Activated effector memory CD4-positive, alpha-beta T cell treated with Interleukin-2 at 50 U/mL for 16 hours (primary cell): ENCODE measurements at places on chromosomes 11 and 22.

DNA sequence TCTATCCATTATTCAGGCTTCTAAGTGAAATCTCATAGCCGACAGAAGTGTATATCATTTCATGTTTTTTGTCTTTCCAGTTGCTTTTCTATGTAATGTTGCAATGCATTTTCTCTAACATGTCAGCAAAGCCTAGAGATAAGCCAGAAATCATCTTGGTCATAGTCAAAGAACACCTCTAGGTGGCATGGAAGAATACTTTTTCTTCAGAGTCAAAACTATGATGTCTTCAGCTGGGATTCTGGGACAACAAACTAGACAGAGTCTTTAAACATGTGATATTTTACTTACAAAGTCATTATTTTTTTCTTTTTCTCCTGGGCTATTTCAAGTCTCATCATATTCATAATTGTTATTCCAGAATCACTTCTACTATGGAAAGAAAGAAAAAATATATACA is 4.4 kb downstream of the GAS2 start:
- no peak for DNase-seq

DNA sequence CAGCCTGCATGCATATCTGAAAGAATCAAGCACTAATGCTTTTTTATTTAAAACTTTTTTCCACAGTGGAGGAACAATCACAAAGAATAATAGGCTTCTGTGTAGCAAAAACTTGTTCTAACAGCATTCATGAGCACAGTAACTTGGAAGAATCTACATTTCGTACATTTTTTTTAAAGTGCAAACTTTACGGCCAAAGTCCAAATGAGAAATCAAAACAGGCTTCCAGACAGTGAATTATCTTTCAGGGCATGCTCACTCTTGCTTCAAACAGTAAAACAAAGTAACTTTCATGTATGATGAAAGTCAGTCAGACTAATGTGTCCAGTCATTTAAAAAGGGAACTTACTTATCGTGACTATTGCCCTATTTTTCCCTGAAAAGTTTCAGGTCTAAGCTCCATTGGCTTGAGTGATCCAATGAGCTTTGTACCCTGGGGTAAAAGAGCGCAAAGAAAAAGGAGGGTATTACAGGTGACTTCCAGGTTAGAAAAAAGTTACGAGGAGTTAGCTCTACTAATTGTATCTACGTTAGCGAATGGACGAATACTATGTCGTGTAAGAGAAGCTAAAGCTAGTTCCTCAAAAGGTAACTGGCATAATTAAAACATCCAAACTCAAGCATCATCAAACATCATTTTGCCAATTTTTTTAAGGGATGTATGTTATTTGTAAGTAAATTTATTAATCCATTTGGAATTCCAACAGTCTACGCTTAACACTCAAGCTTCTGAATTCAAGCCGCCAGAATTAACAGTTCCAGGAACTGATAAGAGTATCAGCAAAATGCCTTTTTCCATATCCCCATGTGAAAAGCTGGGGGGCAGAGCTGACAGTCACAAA is 1.7 kb downstream of the PICALM start:
- DNase-seq, result no peak

GRCh38 chr11:78331711-78332110 is 85.9 kb downstream of the GAB2 start:
- no peak for DNase-seq

- DNase-seq, result peak; percentile 52
These were observed 14.3 kb downstream of the DGKZ start for GRCh38 chr11:46361283-46362155.

- no peak for DNase-seq
These were observed 5.0 kb downstream of the CAPN1 start for GRCh38 chr11:65186701-65187100.

- no peak for DNase-seq
These were observed 6.1 kb downstream of the MPEG1 start for GRCh38 chr11:59206635-59207034.

DNA sequence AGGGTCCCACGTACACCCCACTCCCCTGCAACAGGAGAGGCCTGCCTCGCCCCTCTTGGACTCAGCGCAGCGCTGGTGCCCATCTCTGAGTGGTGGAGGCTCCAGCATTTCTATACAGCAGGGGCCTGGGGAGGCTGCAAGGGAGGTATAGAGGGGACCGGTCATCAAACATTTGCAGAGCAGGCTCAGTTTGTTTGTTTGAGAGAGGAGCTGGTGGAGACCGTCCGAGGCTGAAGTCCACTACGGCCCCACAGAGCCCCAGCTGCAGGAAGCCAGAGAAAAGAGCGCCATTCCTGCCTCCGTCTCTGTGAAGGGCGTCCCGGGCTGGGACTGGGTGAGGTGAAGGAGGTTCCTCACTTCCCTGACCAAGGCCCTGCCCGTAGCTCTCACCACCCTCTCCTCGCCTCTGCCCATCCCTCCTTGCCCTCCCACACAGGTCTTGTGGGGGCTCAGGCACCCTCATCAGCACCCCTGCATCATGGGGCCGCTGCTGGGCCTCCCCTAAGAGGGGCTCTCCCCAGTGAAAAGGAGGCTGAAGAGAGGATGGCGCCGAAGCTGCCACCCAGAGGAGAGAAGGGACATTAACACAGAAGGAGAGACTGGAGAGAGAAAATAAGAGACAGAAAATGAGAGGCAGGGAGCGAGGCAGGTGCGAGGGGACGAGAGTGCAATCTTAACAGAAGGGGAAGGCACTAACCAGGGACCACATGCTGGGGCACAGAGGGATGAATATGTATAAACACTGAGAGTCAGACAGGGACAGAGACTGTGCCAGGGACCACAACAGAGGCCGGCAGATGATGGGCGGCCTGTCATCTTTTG is 24.5 kb downstream of the RPUSD4 start:
- DNase-seq, result no peak

- DNase-seq, result no peak
These were observed 4.6 kb downstream of the MRTFA start for GRCh38 chr22:40631925-40632324.

GRCh38 chr11:31959716-31960115 is 131.2 kb upstream of the RCN1 start:
- DNase-seq, result no peak

- peak; percentile 26 for DNase-seq
These were observed 39.3 kb downstream of the PDGFB start for GRCh38 chr22:39205344-39206021.

- DNase-seq, result no peak
These were observed 110.5 kb upstream of the THY1 start for GRCh38 chr11:119533462-119533861.

- no peak for DNase-seq
These were observed 51.7 kb upstream of the LDLRAD3 start for GRCh38 chr11:35892166-35892565.

GRCh38 chr11:130711193-130711592 is 205.1 kb downstream of the SNX19 start:
- no peak for DNase-seq

GRCh38 chr11:123212406-123212805 is 17.4 kb upstream of the CLMP start:
- no peak for DNase-seq

- no peak for DNase-seq
These were observed 54.2 kb upstream of the CLDN5 start for GRCh38 chr22:19578180-19579004.

DNA sequence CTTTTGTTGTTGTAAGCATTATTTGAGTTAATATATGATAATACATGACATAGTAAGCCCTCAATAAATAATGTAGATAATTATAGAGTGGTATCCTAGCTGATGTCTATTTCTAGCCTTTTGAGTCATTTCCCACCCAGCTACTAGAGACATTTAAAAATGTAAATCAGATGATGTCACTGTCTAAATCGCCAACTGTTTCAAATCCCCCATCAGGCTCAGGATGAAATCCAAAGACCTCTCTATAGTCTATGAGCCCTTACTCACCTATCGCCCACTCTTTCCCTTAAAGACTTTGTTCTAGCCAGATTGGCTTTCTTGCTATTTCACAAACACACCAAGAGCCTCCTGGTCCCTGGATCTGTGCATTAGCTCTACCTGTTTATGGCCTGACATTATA is 135.4 kb upstream of the PLET1 start:
- no peak for DNase-seq

DNA sequence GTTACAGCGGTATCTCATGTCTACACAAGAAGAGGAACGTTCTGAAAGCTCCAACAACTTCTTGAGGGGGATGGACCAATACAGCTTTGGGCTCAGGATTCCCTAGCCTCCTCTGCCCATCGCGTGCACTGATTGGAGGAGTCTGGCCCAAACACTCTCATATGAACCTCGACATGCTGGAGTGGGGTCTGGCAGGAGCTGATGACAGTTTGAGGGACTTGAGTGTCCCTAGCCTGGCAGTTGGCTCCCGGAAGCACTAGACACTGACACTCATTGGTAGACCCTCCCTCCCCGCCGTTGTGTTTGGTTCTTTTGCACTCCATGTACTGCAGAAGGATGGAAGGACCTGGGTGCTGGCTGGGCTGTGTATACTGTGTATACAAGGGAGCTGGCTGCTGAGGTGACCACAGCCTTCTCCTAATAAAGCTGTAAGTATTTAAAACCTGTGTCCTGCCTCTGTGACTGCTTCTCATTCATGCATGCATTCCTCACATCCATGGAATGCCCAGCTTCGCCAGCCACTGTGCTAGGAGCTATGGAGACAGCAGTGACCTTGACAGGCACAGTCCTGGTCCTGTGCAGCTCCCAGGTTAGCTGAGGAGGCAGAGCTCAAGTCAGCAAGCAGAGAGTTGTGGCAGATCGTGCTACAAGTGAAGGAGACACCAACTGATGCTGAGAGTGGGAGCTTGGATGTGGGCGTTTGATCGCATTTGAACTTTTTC is 27.9 kb downstream of the ADAMTS15 start:
- no peak for DNase-seq

- DNase-seq, result no peak
These were observed 83.1 kb downstream of the WNT11 start for GRCh38 chr11:76123248-76123647.

GRCh38 chr11:93905384-93905783 is 55.0 kb upstream of the VSTM5 start:
- no peak for DNase-seq

GRCh38 chr11:29159552-29160465 is 857.0 kb downstream of the KCNA4 start:
- DNase-seq, result no peak

DNA sequence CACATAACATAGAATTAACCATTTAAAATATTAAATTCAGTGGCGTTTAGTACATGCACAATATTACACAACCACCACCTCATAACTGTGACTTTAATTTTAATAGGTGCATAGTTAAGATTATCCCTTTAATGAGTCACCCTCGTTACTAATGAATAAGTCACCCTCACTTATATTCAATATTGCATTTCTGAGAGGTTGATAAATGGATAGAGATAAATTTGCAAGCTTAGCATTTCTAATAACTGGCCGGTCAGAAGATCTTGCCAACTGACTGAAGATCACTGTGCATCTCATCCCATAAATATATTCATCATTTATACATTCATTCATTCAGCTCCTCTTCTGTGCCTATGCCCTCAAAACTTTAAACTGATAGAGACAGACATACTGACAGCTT is 243.7 kb downstream of the TTC28 start:
- no peak for DNase-seq

GRCh38 chr11:134560566-134561330 is 148.7 kb upstream of the B3GAT1 start:
- no peak for DNase-seq

DNA sequence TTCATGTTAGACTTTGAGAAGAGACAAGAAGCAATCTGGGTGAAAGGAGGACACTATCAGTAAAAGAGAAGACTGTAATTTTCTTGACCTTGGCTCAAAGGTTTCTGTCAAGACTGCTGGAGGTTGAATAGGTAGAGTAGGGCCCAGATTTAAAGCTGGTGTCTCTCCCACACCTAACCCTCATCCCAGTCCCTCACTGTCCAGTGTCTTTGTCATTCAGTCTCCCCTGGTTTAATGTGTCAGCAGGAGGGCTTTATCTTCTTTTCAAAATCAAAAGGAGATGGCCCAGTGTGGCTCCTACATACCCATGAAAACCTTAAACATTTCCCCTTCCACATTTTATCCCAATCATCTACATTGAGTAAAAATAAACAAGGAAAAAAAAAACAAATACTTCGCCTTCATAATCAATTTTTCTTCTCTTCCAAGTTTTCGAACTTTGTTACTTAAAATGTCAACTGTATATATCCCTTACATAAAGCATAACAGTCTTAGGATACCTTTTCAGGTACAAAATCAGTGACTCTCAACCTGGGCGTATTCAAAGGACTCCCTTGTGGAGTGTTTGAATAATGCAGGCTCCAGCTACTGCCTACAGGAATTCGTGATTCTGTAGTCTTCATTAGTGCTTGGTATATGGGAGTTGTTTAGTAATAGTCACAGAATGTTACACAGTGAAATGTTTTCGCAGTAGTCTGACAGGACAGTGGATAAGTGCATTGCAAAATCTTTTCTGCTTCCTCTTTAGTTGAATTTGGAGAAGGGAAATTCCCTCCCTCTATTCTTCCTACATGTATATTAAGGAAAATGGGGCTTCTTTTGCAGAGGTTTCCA is 87.2 kb downstream of the FAT3 start:
- DNase-seq, result no peak

GRCh38 chr11:57163160-57163868 is 18.4 kb upstream of the LRRC55 start:
- no peak for DNase-seq

- DNase-seq, result peak; percentile 71
These were observed 7.2 kb upstream of the PLXNB2 start for GRCh38 chr22:50314455-50315288.

- DNase-seq, result no peak
These were observed 125.1 kb downstream of the WT1 start for GRCh38 chr11:32310214-32310601.

GRCh38 chr11:67632175-67632981 is 2.6 kb upstream of the NUDT8 start:
- no peak for DNase-seq

DNA sequence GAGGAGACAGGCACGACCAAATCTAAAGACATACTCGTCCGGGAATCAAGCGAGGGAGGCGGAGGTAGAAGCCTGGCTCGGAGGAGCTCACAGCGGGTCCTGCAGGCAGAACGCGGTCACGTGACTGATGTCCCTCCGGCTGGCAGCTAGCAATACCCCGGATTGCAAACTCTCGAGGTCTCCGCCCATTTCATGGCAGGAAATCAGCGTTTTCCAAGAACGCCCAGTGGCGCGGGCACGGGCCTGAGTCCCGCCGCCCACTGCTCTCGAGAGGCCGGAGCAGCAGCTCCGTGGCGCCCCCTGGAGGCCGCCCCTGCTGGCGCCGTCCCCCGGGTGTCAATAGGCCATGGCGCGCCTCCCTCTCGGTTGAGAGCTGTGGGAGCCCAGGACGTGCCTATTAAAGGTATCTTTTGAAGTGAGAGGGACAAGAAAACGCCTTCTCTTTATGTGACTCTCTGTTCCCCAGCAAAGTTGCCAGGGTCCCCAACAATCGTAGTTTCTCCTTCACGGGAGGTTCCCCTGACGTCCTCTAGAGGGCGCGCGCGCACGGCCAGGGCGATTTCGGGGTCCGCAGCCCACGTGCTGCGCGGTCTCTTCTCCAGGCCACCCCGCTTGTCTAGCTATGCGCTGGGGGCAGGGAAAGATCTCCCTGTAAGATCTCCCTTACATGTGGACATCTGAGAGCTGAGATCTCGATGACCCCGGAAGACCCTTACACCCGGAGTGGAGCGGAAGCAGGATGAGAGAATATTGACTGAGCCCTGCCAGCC is 37.3 kb upstream of the RBFOX2 start:
- peak; percentile 41 for DNase-seq

- no peak for DNase-seq
These were observed 108.2 kb downstream of the SLC36A4 start for GRCh38 chr11:93089474-93090102.
